Suppressor macrophage treated with lipopolysaccharide for 1 hour (primary cell): ENCODE measurements at places on chromosomes 3 and 15.
A peak's percentile ranks its signal among the peaks of the same experiment; 100 is the strongest.

- no peak for DNase-seq
Measured at GRCh38 chr15:63107895-63108546, 13.6 kb upstream of the LACTB start.

DNA sequence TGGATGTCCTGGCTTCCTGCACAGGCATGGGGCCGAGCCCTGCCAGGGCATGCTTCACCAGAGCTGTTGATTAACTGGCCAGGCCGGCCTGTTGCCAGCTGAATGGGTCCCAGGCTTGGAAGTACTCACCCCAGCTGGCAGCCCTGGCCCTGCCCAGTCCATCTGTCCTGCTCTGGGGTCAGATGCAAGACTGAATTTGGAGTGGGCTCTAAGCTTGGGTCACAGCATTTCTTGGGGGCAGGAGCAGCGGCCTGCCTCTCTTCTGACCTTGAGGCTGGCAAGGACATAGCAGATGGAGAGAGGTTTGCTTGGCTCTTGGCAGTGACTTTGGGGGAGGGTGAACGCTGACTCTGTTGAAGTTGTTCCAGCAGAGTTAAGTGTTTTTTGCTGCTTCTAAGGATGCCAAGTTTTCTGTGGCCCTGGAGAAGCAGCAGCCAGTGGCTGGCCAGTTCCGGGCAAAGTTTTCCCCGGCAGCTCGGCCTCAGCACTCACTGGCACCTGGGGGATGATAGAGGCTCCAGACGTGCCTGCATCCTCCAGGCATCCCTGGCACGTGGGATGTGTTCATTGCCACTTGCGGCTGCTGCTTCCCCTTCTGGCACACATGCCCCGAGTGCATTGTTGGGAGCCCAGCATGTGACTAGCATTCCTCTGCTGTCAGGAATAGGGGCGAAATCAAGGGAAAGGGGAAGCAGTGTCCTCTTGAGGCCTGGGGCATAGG, 22.9 kb downstream of the PDIA5 start:
- DNase-seq = no peak

DNA sequence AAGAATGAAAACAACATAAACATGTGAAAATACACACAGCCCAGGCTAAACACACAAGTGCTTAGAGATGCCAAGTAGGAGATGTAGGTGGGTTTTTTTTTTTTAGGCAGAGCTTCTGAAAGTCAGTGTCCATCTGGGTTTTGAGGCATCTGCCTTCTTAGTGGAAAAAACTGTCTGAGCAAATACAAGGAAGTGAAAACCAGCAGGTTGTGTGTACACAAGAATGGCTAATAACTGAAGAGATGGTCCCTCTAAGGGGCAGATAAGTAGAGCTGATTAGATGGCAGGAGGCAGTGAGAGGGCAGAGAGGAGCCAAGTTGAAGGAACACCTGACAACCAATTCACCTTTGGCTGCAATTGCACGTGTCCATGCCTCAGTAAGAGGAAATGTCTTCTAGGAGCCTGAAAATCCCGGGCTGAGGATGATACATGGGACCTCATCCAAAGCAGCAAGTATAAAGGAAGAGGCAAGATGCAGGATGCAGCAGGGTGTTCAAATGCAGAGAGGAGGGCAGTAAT, 34.9 kb downstream of the CYP19A1 start:
- DNase-seq = no peak

GRCh38 chr3:54358969-54359694, 236.8 kb downstream of the CACNA2D3 start:
- DNase-seq = no peak

GRCh38 chr15:85494048-85494777, 113.8 kb downstream of the AKAP13 start:
- peak; percentile 61 for DNase-seq

- DNase-seq = no peak
Measured at GRCh38 chr3:38353151-38353550, 6.6 kb downstream of the XYLB start.

- no peak for DNase-seq
Measured at GRCh38 chr15:43085921-43086320, 19.9 kb downstream of the UBR1 start.

GRCh38 chr3:36944641-36945270, at the start of gene TRANK1:
Gene TRANK1 (minus strand): TSS chr3:36945054. CDS start chr3:36944809, 245 bp downstream.
- peak; percentile 74 for DNase-seq

GRCh38 chr3:197528190-197528589, 27.6 kb downstream of the BDH1 start:
- DNase-seq = no peak

DNA sequence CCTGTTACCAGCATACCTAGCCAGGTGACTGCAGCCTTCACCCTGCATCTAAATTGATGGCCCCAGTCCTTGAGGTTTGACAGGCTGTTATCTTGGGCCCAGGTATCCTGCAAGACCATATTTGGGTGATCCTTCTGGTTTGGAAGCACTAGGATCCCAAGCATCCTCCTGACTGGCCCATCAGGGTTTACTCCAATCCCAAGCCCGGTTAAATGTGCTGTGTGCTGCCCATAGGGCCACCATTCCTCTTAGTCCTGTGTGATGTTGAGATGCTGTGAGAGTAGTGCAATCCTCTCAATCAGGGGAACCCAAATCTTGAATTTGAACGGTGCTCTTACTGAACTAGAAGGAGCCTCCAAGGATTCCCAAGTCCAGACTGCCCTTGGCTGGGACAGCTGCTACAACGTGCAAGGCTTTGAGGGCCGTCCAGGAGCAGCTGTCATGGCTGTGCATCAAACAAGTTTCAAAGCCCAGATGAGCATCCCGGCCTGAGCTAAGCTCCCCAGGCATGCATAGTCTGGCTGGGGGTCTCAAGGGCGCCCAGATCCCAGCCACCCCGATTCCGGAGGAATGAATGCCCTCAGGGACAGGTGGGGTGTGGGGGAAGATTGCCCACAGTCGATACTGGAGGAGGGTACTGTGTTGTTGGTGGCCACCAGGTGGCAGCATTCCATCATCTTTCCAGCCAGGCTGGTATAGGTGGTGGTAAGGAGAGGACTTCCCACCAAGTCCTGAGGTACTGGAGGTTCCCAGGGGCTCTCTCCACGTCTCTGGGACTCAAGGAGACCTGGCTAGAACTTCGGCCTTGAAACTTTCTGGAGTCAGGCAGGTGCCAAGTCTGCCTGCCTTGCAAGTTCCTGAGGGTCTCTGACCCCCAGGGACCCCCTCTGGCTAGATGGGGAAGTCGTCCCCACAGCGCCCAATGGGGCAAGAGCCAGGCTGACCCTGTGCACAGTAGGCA, 32.6 kb downstream of the RBM5 start:
- DNase-seq = peak; percentile 77

- DNase-seq = no peak
Measured at GRCh38 chr3:48938156-48938555, 19.5 kb downstream of the ARIH2 start.

- no peak for DNase-seq
Measured at GRCh38 chr3:36214460-36214859, 165.8 kb upstream of the STAC start.

DNA sequence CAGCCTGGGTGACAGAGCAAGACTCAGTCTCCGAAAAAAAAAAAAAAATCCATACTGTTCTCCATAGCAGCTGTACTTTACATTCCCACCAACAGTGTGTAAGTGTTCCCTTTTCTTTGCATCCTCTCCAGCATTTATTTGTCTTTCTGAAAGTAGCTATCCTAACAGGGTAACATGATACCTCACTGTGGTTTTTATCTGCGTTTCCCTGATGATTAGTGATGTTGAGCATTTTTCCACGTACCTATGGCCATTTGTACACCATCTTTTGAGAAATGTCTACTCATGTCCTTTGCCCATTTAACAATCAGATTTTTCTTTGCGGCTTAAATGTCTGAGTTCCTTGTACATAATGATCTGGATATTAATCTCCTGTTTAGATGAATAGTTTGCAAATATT, 119.3 kb downstream of the RFX7 start:
- no peak for DNase-seq

DNA sequence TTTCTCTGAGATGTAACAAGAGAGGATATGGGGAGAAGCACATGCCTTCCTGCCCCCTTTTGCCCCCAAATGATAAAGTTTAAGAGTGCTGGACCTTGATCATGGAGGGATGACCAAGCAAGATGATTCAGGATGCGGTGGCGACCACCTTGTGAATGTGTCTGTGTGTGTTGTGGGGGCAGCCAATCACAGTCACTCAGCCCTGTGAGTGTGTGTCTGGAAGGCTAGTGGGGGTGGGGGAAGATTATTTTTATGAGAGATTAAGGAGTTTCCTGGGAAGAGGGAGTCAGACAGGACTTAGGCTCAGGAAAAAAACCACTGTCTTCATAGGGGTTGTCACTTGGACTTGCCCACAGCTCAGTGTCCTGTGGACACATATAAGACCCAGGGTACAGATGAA, 57.8 kb upstream of the KY start:
- DNase-seq = no peak

GRCh38 chr15:31046759-31047359, 54.7 kb downstream of the TRPM1 start:
- no peak for DNase-seq

DNA sequence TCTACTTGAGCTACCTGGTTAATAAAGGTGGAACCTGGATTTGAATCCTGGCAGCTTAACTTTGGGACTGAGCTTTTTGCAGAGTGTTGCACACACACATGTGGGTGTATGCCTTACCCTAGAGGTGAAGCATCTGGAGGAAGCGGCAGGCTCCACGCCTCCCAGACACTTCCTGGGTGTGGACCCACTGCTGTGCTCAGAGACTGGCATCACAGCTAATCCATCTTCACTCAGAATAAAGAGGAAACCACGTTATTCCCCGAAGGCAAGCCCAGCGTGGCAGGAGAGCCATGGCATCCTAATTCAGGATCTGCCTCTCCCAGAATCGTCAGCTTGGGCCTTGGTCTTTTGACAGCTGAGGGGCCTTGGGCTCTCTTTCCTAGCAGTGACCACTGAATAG, 25.5 kb downstream of the CCDC13 start:
- peak; percentile 29 for DNase-seq

GRCh38 chr3:72846166-72846565, 2.1 kb downstream of the SHQ1 start:
- no peak for DNase-seq

DNA sequence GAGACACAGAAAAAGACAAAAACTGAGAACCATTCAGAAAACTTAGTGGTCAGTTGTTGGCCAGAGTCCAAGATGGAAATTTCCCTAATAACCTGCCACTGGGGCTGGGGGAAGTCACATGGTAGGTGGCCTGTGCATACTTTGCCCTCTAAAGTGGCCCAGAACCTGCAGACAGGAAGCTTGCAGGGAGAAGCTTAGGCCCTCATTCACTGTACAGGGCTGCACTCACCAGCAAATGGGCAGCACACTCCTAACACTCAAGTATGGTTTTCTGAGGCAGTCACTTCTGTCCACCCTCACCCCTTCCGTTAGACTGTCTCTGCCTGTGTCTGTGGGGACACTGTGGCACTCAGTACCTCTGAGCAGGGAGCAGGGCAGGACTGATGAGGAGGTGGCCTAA, 14.5 kb upstream of the RNU6-1 start:
- DNase-seq = no peak

DNA sequence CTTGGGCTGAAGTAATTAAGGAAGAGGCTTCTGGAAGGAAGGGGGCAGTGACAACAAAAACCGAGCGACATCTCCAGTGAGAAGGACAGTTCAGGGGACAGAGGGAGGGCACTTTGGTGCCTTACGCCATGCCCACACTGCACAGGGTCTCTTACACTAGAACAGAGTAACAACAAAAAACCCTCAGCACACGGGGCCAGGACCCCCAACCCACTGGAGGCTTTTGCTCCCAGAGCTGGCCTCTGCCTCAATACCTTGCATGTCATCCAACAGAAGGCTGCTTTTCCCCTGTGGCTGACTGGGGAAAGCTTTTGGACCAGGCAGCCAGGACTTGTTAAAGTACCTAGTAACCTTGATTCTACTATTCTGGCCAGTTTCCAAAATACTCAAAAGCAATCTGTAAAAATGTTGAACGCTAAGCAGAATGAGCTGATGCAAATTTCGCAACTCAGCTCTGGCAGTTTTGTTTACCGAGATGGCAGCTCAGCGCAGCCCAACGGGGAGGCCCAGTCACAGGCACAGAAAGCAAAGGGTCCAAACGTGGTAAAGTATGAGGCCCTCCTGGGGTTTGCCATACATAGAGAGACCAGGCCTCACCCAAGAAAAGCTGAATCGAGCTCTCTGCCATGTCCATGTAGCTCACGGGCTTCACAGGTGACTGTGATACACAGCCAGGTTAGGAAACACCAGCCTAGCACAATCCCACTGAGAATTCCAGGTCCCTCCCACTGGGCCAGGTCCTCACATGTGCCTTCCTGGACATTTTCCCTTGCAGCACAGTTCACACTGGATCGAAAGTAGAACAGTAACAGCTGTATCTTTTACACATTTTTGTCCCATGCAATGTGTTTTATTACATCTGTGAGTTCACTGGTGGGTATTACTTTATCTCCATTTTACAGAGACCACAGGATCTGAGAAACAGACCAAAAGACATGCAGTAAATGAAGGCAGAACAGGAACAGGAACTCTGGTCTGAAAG, 6.0 kb downstream of the CHCHD4 start:
- DNase-seq = no peak

- no peak for DNase-seq
Measured at GRCh38 chr3:101091489-101091888, 98.3 kb upstream of the ABI3BP start.

- DNase-seq = peak; percentile 27
Measured at GRCh38 chr3:18008706-18009368, 266.4 kb upstream of the TBC1D5 start.

GRCh38 chr3:160486459-160486869, 36.9 kb upstream of the TRIM59 start:
- peak; percentile 81 for DNase-seq

- DNase-seq = peak; percentile 93
Measured at GRCh38 chr3:72338942-72339669, 509.1 kb downstream of the SHQ1 start.

DNA sequence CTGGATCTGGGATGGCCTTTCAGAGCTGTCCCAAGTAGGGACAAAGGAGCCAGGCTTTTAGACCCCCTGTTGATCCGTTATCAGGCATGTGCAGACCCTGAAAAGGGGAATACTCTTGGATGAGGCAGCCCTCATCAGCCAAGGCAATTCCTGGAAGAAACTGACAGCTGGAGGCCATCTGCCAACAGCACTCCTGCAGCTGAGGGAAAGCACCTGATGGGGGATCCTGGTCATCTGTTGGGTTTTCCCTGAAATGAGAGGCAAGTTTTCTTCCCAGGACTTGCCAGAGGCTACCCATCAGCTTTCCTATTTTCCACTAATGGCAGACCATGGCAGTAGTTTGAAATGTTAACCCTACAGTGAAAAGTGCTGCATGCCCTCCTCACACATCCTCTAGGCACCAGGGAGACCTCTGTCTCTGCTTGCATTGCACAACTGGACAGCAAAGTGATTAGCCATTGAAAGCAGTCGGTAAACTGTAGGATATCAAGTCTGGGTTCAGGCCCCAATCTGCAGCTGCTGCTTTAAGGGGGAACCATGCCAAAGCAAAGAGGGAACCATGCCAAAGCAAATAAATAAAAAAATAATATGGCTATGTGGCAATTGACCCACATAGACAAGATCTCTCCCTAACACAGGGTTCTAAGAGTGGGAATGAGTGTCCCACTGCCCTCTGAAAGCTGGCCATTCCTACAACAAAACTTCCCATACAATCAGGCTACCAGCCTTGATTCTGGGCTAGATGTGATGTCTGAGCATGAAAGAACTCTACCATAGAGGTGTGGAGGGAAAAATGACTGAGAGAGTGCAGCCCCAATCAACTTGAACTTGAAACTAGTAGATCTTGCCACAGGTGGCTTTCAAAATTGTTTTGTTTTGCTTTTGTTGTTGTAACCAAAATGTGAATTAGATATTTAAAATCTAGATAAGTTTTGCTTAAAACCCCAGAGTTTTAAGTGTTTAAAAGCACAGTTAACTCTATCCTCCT, 232.0 kb upstream of the STT3B start:
- no peak for DNase-seq
